ENCODE measurements at places on chromosomes 4 and X.

- no peak for DNase-seq
These were observed 118.2 kb downstream of the PCDH7 start for GRCh38 chr4:30838331-30838730.

GRCh38 chr4:2944586-2945526 is 18.4 kb downstream of the NOP14 start:
- DNase-seq: no peak

DNA sequence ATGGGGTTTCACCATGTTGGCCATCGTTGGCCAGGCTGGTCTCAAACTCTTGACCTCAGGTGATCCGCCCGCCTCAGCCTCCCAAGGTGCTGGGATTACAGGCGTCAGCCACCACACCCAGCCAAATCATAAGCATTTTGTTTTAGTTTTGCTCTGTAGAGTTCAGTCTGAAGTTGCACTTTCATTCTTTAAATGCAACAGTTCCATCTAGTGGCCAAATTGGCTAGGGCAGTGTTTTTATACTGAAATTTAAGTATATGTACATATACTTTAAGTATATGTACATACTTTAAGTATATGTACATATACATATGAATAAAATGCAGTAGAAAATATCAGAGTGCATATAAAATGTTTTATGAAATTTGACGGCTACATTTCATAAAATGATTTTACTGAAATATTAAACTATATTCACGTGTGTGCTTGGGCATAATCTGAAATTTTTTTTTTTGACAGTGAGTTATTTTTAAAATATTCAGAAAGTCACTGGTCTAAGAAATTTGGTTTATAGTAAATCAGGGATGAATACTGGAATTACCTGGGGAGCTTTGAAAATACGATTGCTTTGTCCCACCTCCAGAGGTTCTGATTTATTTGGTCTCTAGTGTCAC is 145.5 kb downstream of the NWD2 start:
- DNase-seq: no peak

- DNase-seq: peak; percentile 60
These were observed 10.6 kb upstream of the ELF4 start for GRCh38 chrX:130120746-130121504.

DNA sequence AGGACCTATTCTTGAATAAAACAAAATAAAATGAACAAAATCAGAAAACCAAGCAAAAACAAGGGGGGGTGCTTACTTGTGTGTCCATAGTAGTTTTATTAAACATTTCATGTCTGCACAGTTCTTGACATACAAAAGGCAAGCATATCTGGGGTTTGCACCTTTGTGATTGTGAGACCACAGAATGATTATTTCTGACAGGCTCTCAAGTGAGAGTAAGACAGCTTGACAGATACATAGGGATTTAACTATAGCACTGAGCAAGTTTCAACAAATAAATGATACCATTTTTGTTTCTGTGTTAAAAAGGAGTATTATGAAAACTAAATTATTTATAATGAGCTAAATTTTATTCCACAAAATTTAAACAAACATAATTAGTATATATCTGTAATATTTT is 712.0 kb upstream of the PCDH10 start:
- no peak for DNase-seq

DNA sequence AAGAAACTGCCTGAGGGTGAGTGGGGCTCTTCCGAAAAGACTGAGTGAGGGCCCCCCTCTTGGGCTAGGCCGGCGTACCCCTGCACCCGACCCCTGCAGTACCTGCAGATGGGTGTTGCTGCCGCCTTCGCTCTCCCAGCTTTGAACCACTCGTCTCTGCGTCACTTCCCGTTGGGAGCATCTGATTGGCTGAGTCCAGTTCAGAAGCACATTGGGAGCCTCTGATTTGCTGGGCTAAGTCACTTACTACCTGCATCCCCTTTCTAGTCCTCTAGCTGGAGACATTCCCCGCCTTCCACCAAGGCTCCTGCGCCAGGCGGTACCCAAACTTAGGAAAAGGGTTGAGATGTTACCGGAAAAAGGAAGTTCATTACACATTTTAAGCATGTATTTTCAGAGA is 20.4 kb upstream of the WWC2 start:
- no peak for DNase-seq

DNA sequence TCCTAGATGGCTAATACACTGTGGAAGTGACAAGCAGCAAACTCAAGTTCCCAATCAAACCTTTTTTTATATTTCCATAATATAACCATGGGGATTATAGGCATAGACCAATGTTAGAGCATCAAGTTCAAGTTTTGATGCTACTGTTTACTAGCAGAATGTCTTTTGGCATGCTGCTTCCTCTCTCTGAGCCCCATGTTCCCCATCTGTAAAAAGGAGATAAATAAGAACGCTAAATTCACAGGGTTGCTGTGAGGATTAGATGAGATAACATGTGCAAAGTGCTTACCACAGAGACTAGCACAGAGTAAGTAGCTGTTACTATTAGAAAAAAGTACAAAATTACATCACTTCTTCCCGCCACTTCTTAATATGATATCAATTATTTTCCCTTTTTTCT is 18.0 kb downstream of the MBNL3 start:
- no peak for DNase-seq

DNA sequence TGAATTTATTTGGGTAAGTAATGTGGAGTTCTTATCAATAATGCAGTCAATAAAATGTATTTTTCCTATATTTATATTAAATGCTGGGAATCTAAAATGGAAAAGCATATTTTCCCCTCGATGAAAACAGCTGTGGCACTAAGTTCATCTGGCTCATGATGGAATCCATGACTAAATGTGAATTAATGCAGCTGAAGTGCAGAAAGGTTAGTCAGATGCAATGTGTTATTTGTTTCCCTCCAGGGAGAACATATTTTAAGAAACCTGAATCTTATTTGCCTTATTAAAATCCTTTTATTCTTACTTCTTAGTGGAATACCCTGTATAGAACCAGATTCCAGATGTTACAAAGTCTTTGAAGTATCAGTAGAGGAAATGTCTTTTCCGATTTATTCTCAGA is 247.9 kb downstream of the ARHGAP24 start:
- DNase-seq: no peak

DNA sequence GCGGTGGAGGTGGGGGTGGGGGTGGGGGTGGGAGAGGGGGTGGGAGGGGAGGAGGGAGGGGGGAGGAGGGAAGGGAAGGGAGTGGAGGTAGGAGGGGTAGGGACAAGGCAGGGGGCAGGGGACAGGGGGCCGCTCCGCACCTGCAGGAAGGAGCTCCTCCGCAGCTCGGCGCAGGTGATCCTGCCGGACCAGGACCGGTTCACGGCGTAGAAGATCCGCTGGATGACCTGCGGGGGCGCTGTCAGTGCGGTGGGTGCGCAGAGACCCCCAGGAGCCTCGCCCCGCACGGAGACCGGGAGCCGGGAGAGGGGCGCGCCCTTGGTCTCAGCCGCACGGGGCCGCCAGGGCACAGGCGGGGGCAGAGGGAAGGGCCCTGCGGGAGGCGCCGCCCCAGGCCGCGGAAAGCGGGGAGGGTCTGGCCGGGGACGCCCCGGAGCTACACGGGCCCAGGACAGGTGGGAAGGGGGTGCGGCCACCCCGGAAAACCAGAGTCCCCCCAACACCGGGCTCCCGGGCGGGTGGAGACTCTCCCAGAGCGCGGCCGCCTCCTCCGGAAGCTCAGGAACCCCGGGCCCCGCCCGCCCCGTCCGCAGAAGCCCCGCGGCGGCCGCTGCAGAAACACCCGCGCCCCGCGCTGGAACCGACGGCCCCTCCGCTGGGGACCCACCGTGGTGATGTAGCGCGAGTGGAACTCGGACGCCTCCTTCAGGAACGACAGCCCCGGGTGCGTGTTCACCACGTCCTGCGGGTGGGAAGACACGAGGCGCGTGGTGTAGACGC is 27.6 kb upstream of the GTPBP6 start:
- DNase-seq: no peak

GRCh38 chrX:10949541-10949940 is 161.6 kb upstream of the HCCS start:
- no peak for DNase-seq

GRCh38 chr4:8169763-8170162 is 11.2 kb upstream of the ABLIM2 start:
- no peak for DNase-seq

- DNase-seq: no peak
These were observed 349.9 kb downstream of the FBXW7 start for GRCh38 chr4:152185786-152186550.

- DNase-seq: no peak
These were observed 82.6 kb downstream of the HADH start for GRCh38 chr4:108072300-108072699.

GRCh38 chr4:13267091-13267490 is 217.0 kb downstream of the RAB28 start:
- no peak for DNase-seq

DNA sequence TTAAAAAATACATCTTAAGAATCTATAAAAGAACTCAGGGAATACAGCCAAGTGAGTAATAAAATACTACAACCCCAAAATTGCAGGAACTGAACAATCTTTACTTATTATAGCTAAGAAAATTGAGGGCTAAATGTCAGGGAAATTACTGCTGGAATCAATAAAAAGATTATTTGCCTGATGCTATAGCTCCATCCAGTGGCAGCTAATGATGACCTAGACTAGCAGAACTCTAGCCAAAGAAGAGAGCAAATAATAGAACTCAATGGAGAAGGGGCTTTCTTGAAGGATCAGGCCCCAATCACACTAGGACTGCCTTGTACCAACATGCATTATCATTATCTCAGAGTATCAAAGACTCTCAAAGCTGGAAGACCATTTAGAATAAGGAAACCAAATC is 85.0 kb upstream of the FAM241A start:
- no peak for DNase-seq

GRCh38 chr4:41204400-41204978 is 9.9 kb downstream of the APBB2 start:
- no peak for DNase-seq

DNA sequence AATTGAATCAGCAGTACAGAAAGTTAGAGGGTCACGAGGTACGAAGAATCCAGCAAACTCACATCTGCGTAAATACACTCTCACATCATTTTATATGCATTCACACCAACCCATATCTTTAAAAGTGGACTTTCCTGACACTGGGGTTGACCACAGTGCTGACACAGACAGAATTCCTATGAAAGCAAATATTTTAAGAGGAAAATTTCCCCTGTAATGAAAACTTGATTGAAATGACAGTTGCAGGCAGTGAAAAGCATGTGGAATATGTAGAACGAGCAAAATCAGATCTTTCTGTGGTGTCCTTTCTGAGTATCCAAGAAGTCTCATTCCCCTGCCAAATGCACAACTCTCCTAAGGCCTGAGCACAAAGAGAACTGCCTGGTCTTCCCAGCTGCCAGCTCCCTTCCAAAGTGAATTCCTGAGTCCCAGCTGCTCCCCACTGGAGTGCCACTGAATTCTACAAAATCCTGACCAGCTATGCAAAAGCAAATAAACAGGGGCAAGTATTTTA is 50.5 kb upstream of the FAM9C start:
- no peak for DNase-seq

DNA sequence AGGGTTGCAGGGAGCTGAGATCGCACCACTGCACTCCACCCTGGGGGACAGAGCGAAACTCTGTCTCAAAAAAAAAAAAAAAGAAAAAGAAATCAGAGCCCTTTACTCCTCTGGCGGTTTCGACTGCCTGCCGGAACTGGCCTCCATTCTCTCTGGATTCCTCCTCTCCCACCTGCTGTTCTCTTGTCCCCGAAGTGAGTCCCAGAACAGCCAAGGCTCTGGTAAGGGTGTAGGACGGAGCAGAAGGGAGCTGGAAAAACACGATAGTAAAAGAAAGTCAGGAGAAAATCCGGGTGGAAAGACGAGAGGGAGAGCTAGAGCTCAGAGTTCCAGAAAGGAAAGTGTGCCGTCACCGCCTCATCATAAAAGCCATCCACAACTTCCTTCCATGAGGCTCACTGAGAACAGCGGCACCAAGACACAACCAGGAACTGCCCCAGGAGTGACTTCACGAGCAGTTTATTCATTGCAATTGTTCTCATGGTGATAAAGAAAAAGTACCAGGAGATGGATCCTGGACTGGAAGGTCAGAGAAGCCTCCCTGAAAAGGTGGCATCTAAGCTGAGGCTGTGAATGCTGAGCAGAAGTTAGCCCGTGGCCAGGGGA is 12.3 kb downstream of the TLR3 start:
- DNase-seq: no peak

- no peak for DNase-seq
These were observed 2.8 kb downstream of the AREG start for GRCh38 chr4:74447636-74448233.

DNA sequence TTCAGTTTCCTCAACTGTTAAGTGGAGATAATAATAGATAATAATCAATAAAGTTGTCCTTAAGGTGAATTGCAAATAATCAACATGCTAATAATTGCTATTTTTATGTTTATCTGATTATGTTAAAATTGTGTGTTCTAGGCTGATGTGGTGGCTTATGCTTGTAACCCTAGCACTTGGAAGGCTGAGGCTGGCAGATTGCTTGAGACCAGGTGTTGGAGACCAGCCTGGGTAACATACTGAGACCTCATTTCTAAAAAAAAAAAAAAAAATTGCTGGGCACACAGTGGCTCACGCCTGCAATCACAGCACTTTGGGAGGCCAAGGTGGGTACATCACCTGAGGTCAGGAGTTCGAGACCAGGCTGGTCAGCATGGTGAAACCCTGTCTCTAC is 175.2 kb downstream of the GC start:
- no peak for DNase-seq

GRCh38 chr4:143391895-143392294 is 55.2 kb downstream of the GAB1 start:
- DNase-seq: no peak

DNA sequence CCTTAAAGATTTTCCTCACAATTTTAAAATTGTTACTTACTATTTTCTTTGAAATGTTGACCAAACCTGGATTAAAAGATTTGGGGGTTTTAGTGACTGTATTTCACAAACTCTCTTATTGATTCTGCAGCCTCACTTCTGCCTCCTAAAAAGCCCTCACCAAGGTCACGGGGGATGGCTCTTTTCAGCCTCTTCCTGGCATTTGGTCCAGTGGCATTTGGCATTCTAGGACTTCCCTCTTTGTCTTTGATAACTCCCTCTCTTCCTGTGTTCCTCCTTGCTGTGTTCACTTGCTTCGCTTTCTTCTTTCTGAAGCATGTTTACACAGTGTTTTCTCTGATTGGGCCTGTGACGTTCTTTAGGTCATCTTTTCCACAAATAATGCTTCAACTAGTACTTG is 21.5 kb downstream of the PKD2 start:
- DNase-seq: no peak

GRCh38 chrX:16308773-16309172 is 141.5 kb downstream of the MAGEB17 start:
- no peak for DNase-seq

GRCh38 chr4:64146030-64146429 is 263.2 kb downstream of the TECRL start:
- no peak for DNase-seq

DNA sequence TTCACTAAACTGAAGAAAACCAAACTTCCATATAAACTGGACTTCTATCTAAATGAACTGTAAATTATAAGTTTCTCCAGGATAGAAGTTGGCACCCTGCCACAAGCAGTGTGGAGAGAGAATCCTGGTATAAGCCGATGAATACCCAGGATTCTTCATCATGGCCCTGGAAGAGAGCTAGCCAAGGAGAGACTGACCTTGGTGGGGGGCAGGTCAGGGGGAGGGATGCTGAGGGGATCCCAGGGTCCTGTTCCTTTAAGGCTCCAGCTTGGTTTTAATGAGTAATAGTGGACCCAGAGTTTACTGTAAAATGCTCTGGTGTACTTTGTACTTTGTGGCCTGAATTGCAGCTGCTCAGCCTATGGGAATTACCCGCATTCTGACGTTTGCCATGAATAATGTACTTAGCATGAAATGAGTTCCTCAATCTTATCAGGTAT is 16.9 kb downstream of the RASSF6 start:
- no peak for DNase-seq

All from stimulated activated CD4-positive, alpha-beta T cell treated with anti-CD3 and anti-CD28 coated beads, Interleukin-12 subunit alpha, Interleukin-12 subunit beta, amount 100 ng/mL, for 4 hours (primary cell).